ENCODE measurements at places on chromosomes 3 and 15.

DNA sequence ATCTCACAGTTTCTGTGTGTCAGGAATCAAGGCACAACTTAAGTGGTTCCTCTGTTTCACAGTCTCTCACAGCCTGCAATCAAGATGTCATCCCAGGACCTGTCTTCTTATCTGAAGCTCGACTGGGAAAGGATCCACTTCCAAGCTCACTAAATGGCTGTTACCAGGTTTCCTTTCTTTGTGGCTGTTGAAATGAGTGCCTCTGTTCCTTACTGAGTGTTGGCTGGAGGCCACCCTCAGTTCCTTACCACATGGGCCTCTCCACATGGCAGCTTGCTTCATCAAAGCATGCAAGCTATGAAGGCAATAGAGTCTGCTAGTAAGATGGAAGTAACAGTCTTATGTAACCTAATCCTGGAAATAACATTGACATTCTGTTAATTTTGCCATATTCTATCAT is 174.0 kb downstream of the ERC2 start:
- DNase-seq = no peak

DNA sequence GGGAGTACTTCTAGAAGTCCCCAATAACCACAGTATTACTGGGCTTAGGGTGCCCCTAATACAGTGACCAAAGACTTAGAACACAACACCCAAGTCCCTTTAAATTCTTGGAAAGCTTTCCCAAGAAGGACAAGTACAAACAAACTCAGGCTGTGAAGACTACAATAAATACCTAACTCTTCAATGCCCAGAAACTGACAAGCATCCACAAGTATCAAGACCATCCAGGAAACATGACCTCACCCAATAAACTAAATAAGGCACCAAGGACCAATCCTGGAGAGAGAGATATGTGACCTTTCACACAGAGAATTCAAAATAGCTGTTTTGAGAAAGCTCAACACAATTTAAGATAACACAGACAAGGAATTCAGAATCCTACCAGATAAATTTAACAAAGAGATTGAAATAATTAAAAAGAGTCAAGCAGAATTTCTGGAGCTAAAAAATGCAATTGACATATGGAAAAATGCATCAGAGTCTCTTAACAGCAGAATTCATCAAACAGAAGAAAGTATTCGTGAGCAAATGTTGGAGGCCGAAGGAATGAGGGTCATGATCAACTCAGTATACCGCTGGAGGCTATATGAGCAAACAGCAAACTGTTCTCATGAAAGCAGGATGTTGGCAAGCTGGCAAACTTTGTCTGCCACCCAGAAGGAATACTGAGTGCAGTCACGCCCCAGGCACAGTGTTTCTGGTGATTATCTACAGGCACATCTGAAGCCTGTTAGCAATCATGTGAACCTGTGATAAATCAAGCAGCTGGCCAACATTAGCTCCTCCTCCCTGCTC is 87.0 kb upstream of the NECTIN3 start:
- no peak for DNase-seq

GRCh38 chr3:113053169-113053568 is 62.4 kb downstream of the GTPBP8 start:
- no peak for DNase-seq

DNA sequence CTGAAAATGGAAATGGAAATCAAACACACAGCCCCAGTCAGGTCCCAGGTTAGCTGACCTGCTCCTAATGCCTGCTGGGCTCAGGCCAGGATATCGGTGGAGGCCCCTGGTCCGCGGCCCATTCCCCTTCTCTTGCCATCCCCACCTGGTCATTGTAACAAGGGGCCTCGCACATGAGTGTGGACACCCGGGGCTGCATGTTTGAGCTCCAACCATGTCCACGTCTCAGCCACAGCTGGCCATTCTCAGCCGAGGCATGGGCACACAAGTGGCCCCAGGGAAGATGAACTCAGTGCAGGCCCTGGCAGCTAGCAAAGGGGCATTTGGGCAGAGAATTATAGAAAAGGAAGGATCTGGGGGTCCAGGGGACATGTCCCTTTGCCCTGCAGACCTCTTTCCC is 41.7 kb downstream of the FAM174B start:
- DNase-seq = no peak

- no peak for DNase-seq
Observed at GRCh38 chr15:35874260-35874905, 328.4 kb upstream of the DPH6 start.

GRCh38 chr3:52479877-52480575 is 15.1 kb upstream of the STAB1 start:
- no peak for DNase-seq

GRCh38 chr3:31274326-31275024 is 258.2 kb upstream of the STT3B start:
- DNase-seq = no peak

DNA sequence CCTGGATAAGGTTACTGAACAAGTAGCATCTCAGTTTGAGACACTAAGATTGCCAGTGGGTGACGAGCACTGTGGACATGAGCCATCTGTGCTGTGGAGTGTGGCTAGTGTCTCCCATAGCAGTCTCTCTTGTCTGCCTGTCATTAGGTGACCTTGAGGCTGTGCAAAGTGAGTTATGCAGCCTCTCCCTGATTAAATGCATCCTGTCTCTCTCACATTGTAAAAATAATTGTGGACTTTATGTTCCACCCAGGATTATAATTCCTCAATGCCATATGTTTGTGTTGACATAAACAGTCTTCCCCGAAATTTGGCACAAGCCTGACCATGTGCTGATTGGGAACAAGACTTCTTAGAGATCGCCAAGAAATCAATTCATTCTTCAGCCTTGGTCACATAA is 168.9 kb downstream of the MYRIP start:
- no peak for DNase-seq

GRCh38 chr3:150161011-150161410 is 190.3 kb upstream of the PFN2 start:
- no peak for DNase-seq

DNA sequence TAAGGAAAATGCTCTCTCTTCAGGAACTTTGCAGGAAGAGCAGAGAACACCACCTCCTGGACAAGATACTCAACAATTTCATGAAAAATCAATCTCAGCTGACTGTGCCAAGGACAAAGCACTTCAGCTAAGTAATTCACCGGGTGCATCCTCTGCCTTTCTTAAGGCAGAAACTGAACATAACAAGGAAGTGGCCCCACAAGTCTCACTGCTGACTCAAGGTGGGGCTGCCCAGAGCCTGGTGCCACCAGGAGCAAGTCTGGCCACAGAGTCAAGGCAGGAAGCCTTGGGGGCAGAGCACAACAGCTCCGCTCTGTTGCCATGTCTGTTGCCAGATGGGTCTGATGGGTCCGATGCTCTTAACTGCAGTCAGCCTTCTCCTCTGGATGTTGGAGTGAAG is 200.5 kb downstream of the AKAP13 start:
- no peak for DNase-seq

DNA sequence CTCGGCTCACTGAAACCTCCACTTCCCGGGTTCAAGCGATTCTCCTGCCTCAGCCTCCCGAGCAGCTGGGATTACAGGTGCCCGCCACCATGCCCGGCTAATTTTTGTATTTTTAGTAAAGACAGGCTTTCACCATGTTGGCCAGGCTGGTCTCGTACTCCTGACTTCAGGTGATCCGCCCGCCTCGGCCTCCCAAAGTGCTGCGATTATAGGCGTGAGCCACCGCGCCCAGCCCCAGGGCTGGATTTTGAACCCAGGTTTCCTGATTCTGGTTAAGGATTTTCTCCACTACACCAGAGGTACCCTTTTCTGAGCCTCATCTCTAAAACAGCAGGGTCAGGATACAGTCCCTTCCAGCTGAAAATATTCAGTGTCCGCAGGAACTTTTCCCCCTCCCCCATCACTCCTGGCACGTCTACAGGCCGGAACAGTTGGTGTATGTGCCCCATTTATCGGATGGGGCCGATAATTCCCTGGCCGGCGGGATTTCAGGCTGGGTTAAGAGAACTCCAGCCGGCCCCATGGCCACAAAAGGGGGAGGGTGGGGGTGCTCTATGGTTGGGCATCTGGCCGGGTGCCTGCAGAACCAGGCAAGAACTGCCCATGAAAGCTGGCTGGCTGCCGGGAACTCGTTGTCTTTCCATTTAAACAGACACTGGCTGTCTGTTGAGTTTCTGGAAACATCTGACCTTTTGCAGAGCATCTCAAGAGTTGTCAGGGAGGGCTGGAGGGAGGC is 26.8 kb upstream of the SEMA4B start:
- no peak for DNase-seq

GRCh38 chr3:194259982-194260766 is 91.0 kb downstream of the CPN2 start:
- no peak for DNase-seq

GRCh38 chr3:124620600-124621063 is 109.6 kb upstream of the UMPS start:
- no peak for DNase-seq

GRCh38 chr3:42658091-42658770 is 4.7 kb downstream of the ZBTB47 start:
- no peak for DNase-seq

- no peak for DNase-seq
Observed at GRCh38 chr3:194348354-194348753, 2.8 kb downstream of the CPN2 start.

GRCh38 chr15:26103002-26103404 is 239.9 kb upstream of the ATP10A start:
- no peak for DNase-seq

- no peak for DNase-seq
Observed at GRCh38 chr3:59103552-59103951, 53.7 kb upstream of the CFAP20DC start.

GRCh38 chr3:186472456-186473008 is 71.6 kb downstream of the CRYGS start:
- DNase-seq = no peak

DNA sequence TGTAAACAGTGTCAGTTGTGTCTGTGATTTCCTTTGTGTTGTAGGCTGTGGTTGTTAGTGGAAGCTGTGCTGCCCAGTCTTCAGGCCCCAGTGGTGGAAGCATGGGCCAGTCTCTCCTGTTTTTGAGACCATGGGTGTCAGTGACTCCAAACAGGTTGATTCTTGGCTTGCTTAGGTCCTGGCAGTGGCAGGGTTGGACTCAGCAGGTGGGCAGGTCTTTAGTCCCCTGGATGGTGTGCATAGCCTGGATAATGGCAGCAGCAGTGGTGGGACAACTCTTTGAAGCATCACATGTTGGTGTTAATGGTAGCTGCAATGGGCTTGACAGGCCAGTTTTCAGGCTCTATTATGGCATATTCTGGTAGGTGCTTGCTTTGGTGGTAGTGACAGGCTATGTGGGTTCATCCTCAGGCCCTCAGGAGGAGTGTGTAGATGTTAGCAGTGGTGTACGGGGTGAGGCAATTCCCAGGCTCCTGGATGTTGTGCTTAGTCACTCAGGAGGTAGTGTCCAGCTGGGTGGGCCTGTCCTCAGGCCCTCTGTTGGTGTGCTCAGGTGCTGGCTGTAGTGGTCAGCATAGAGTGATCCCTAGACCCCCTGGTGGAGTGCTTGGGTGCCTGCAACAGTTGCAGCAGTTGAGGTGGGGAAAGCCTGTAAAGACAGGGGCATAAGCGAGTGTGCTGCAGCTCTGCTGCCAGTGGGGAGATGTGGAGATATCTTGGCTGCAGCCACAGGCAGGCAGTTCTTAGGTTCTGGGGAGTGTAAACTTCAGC is 596.7 kb downstream of the PDCD6IP start:
- no peak for DNase-seq

GRCh38 chr3:107670986-107671385 is 148.2 kb downstream of the BBX start:
- no peak for DNase-seq

- no peak for DNase-seq
Observed at GRCh38 chr3:12926660-12927059, 85.3 kb upstream of the RPL32 start.

DNA sequence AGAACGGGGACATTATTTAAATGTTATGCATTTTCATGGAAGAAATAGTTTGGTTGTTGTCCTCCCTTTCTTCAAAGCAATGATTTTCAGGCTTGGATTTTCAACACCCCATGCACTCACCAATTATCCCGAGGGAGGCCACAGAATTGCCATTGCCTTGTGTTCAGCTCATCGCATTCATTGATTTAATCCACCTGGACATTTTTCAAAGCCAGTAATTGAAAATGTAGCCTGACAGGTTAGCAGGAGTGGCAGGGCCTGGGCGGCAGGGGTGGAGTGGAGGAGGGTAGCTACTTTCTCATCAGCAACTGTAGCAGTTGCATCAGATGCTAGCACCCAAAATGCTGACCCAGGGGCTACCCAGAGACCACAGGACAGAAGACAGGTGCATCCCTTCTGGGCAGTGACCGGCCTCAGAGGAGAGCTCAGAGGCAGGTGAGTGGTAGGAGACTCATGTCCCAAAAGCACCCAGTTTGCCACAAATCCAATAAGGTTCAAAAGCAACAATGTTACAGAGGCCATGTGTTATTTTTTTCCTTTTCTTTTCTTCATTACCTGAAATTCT is 242.4 kb downstream of the CD47 start:
- DNase-seq = no peak

DNA sequence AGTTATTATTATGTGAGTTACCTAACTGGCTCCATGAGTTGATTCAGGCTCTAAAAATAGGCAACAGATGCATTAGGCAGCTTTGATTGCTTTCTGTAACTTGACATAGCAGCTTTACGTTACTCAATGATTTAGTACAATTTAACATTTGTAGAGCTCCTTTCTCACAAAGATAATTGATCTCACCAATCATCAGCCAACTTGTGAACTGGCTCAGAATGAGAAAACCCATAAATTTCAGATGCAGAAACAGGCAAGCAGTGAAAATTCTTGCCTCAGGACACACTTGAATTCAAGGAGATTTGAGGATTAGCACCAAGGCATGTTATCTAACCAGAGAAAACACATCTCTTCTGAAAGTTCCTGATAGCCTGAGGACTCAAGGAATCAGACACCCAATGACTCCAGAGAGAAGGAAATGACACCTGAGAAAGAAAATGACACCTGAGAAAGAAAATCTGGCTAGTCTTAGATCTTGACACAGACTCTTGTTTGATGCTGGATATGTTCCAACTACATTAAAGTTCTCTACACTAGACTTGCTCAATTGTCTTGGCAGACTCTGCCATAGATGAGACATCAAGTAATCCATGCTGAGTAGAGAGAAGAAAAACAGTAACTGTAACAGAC is 315.1 kb upstream of the CBLB start:
- DNase-seq = no peak

GRCh38 chr3:139358841-139359562 is 15.2 kb downstream of the MRPS22 start:
- no peak for DNase-seq

DNA sequence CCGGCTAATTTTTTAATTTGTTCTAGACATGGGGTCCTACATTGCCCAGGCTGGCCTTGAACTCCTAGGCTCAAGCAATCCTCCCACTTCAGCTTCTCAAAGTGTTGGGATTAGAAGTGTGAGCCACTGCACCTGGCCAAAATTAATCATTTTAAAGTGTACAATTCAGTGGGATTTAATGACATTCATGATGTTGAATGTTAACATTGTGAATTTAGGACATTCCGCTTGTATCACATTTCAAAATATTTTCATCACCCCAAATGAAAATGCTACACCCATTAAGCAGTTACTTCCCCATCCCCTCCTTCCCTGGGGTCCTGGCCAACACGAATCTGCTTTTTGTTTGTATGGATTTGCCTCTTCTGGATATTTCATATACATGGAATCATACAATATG is 62.1 kb upstream of the CGNL1 start:
- DNase-seq = no peak

GRCh38 chr3:62732183-62732904 is 142.9 kb downstream of the CADPS start:
- DNase-seq = no peak

GRCh38 chr3:132037581-132037980 is 2.8 kb upstream of the CPNE4 start:
- no peak for DNase-seq

- no peak for DNase-seq
Observed at GRCh38 chr3:38124324-38125122, 12.4 kb downstream of the ACAA1 start.

- DNase-seq = no peak
Observed at GRCh38 chr15:48855501-48856440, 22.2 kb upstream of the EID1 start.

All from stimulated activated CD4-positive, alpha-beta T cell treated with anti-CD3 and anti-CD28 coated beads, Interleukin-1b, Interleukin-23, amount 100 ng/mL, for 4 hours (primary cell).